Hematopoietic multipotent progenitor cell treated with erythropoietin and hydrocortisone succinate and interleukin-3 and kit ligand, for 4 days (in vitro differentiated cells): ENCODE measurements at places on chromosomes 16 and 17.

GRCh38 chr17:75500419-75501216, 14.7 kb downstream of the CASKIN2 start:
- no peak for DNase-seq

GRCh38 chr16:78399384-78399783, 299.9 kb downstream of the WWOX start:
- DNase-seq, result no peak

DNA sequence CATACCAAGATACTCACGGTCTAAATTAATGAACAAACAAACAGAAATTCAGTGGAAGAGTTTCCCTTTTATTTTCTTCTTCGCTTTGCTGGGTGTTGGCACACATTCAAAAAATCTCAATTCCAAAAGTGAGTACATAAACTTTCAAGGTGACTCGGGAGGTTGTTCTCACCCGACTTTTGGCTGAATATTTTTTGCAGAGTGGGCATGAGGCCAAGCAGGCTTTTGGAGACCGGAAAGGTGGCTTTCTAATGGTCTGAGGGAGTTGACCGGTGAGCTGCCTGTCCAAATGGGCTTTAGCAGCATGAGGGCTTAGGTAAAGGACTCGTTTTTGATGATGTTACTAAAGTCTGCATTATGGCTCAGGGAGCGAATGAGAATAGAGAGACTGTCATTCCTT, 318.7 kb downstream of the CPPED1 start:
- no peak for DNase-seq

DNA sequence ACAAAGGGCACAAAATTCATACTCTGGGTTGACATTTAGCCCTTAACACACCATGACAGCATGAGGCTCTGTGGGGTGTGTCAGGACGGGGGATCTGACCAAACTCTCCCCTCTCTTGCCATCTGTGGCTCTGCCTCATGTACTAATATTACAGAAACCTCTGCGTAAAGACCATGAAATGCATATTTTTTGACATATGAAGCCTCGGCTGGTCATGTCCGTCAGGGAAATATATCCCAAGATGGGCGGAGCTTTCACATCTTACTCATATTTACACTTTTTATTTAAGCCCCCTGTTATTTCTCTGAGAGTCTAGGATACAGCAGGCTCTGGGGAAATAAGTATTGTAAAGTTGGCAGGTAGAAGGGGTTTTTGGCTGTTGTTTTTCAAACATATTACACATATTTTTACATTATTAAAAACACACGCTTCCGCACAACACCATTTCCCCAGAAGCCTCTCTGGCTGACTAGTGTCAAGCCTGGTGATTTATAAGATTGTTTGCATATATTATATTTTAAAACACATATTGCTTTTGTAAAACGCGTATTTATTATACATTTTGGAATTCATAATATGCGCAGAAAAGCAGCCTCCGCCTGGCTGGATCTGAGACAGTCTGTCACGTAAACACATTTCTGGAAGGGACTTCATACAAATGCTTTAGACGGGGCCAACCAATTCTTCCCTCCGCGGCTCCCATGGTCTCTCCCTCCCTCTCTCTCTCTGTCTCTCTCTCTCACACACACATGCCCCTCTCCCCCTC, 237.7 kb upstream of the ZFHX3 start:
- no peak for DNase-seq

- no peak for DNase-seq
These were observed 10.7 kb upstream of the APRT start for GRCh38 chr16:88822281-88823040.

DNA sequence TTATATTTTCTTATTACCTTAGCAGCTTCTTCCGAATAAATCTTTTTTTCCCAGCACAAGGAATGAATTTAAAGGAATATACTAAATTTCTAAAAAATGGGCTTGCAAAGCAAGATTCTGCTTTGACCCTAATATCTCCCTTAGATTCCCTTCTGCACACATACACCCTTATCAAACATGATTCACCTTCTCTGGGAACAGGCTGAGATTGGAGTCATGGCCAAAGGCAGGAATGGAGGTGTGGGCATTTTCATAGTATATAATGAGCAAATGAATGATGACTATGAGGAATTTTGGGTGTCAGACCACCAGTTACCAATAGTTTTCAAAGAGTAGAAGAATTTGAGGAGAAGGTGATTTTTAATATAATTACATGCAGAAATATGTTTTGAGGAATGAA, 231.3 kb upstream of the CDH11 start:
- no peak for DNase-seq

DNA sequence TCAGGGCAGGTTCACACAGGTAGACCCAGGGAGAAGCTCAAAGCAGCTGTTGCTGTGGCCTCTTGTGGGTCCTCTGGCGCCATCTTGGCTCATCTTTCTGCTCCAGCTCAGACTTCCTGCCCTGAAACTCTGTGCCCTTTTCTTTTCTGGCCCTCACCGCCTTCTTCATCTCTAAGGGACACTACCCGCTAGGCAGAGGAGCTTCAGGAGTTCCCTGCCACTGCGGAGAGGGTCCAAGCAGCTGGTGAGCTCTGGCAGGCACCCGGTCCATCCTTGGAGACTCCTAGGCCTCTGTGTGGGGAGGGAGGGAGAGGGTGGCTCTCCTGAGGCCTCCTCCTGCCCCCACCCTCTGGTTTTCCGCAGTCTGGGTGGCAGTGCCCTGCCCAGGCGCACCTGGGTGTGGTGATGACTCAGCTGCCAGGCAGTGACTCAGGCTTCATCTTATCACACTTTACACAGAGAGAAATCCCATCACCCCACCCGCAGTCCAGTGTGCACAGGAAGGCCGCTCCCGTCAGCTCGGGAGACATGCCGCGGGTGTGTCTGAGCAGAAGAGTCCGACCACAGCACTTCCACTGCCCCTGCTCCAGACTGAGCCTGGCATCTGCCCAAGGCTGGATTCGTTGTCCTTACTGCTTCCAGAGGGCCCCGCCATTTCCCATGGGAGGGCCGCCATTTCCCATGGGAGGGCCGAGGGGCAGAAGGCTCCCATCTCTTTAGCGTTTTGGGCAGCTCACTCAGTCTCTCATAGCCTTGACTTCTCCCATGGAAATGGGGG, 7.3 kb downstream of the NT5C start:
- DNase-seq, result peak; percentile 98

- peak; percentile 30 for DNase-seq
These were observed 487 bp downstream of the TSR1 start for GRCh38 chr17:2335726-2336214.

DNA sequence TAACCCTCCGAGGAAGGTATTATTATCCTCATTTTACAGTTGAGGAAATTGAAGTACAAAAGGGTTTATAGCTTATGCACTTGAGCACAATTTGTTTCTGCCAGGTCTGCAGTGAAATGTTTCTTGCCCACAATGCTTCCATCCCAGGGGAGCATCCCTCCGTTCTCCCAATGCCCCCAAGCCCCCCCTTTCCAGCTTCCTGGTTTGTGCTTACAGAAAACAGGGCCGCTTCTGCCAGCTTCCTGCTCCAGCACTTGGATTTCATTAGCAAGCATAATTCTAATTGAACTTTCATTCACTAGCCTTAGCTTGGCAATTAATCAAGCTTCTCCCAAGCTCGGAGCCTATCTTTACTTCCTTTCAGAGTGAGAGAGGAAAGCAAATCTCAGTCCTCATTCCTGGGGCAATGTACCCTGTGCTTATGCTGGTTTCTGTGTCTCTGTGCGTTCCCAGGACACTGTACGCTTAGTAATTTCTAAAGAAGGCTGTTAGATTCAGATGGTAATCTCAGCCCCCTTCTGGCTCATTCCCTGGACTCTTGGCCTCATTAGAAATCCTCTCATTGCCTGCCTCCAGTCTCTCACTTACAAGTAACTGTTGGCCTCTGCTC, 141.6 kb downstream of the HS3ST2 start:
- no peak for DNase-seq

DNA sequence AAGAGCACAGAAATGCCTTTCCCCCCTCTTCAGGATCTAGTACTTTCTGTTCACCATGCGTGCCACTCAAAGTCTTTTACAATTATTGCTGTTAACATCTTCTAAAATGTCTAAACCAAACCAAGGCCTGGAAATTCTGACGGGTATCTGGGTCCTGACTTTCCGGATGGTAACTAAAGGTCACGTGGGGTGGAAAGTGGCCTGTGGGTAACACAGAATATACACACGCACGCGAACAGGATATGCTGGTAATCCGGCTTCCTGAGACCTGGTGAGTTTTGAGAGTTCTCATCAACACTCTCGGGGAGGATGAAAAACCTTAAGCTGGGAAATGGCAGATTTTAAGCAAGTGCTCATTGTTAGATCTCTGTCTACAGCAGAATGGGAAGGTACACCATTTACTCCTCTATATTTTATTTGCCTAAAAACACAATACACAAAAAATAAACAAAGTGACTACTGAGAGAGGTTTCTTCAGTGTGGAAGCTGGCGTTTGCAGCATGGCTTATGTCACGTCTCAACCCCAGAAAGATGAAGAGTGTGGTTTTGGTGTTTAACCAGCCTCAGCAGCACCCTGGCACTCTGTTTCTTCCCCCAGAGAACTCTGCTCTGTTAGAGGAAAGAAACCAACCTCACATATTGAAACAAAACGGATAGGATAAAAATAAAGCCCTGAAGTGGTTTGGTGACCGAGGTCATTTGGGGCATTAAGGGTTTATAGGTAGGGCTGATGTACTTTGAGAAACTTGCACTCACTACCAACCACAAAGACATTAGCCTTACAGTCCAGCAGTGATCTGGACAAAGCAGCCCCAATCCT, 37.3 kb downstream of the SMG6 start:
- peak; percentile 82 for DNase-seq

DNA sequence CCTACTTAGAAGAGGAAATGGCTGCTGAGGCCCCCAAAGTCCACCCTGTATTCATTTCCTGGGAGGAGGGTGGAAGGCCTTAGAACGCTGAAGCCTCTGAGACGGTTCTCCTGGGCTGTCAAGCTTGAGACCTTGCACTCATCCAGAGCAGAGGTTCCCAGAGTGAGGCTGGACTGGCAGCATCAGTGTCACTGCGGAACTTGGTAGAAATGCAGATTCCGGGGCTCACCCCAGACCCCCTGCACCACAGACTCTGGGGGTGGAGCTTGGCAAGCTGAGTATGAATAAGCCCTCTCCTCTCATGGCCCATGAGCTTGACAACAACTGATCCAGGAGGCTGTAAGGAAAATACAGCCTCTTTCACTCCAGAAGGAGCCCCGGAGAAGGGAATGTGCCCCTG, 218.3 kb downstream of the IRF8 start:
- DNase-seq, result no peak

GRCh38 chr17:74457146-74457819, 9.2 kb upstream of the CD300A start:
- DNase-seq, result peak; percentile 89

- peak; percentile 35 for DNase-seq
These were observed 27.5 kb downstream of the KCNJ16 start for GRCh38 chr17:70102531-70102930.

DNA sequence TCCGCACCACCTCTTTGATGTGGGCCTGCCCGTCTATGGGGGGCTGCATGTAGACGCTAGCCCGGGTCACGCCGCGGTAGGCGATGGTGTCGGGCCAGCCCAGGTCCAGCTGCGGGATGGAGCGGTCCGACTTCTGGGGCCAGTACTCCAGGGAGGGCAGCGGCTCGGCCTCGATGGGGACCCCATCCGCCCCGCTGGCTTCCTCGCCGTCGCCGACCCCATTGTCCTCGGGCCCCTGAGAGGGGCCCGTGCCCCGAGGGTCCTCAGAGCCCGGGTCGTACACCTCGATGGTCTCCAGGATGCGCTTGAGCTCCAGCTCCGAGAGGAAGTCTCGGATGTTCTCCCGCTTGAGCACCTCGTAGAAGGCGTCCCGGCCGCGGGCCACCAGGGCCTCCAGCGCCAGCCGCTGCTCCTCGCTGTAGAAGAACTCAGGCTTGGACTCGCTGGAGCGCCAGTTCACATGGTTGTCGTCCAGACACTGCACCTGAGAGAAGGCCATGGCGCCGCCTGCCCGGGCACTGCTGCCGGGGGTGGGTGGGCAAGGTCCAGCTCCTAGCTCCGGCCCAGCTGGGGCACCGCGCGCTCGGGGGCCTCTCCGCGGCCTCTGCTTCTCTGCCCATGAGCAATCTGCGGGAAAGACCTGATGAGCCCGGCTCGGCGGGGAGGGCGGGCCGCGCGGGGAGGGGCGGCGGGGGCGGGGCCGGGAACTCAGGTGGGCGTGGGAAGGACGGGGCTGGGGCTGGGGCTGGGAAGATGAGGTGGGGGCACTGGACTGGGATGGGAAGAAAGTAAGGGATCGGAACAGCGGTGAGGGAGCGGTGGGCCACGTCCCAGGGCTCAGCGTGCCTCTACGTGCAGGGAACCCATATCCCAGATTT, 782 bp downstream of the FAM83G start:
- DNase-seq, result peak; percentile 38

- DNase-seq, result peak; percentile 92
These were observed 21.4 kb downstream of the QPRT start for GRCh38 chr16:29700253-29700987.

DNA sequence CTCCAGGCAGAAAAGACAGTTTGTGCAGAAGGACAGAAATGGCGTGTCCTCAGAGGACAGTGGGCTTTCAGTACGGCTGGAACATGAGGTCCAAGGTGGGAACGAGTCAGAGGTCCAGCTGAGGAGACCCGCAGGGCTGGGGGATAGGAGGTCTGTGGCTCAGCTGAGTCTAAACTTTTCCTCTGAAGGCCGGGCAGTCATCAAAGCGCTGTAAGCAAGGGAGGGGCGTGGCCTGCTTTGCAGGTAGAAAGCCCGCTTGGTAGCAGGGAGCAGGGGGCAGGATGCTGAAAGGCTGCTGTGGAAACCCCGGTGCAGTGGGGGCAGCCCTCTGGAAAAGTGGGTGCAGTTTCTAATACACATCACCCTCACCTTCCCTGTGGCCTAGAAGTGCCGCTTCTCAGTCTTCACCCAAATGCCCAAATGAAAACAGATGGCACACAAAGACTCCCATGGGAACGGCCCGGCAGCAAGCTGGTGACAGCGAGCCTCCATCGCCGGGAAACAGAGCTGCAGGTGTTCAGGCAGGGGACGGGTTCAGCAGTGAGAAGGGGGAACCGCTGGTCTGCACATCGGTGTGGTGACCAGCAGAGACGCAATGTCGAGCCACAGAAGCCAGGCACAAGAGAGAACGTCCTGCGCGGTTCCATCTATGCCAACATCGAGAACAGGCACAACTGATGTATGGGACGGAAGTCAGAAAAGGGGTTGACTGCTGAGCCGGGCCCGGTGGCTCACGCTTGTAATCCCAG, 12.2 kb upstream of the OSGIN1 start:
- no peak for DNase-seq

- no peak for DNase-seq
These were observed 177.2 kb downstream of the ENGASE start for GRCh38 chr17:79251824-79252223.

- DNase-seq, result no peak
These were observed 56.3 kb upstream of the CBFA2T3 start for GRCh38 chr16:89033304-89033703.
